GM06990 (cell line): ENCODE measurements at places on chromosomes 3 and 15.

- no peak for DNase-seq
These were observed 661.6 kb downstream of the SI start for GRCh38 chr3:164416491-164417222.

DNA sequence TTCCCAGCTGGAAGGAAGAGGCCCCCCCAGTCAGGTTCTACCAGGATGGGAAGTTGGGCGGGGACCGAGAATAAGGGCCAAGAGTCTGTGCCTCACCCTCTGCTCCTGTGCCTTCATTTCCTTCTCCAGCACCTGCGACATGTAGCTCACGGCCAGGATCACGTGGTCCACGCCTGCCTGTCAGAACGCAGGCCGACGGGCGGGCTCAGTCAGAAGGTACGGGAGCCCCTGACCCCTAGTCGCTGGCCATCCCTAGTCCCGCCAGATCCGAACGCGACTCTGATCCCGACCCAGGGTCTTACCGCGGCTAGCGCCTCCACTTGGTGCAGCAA lies 489 bp downstream of the GMPPB start:
- DNase-seq, result no peak

GRCh38 chr15:90300988-90301706 lies 35.7 kb downstream of the NGRN start:
- peak; percentile 54 for DNase-seq

DNA sequence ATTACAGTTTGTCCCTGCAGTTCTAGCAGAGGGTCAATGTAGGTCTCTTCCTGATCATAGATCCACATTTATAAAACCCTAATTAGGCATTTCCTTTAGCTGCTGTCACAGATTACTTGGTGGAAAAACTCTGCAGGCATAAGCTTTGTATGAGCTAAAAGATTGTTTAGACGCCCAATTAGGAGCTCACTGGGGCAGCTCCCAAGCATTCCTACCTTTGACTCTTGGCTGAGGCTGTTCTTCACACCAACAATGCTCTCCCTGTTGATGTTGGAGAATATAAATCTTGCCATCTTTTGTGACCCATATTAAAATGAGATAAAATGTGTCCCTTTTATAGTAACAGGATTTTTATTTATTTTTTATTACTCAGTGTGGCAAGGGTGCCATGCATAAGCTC lies 148.3 kb upstream of the TRIM42 start:
- no peak for DNase-seq

- no peak for DNase-seq
These were observed 885.4 kb downstream of the PDCD6IP start for GRCh38 chr3:34683851-34684250.

- DNase-seq, result no peak
These were observed 247.4 kb downstream of the SHOX2 start for GRCh38 chr3:157858821-157859220.

- DNase-seq, result no peak
These were observed 8.8 kb downstream of the NECTIN3 start for GRCh38 chr3:111080413-111080812.

DNA sequence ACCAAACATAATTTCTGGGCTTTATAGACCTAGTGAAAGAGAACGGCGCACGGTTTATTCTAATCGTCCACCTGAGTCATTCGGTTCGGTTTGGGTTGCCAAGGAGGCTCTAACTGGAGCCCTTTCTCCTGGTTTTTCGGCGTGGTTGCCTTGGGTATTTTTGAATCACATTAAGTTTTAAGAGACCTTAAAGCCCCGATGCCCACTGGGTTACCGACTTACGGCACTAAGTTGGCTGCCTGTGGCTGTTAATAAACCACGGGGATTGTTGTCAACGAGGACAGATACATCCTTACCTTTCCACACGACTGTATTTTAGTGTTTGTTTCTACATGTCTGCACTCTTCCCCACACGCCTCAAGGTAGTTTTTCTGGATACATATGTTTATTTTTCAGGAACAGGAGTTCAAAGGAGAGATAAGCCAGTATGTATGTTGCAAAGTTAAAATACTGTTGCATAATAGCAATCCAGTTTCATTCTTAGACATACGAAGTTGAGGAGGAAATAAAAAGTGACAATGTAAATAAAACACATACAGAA lies 1.2 kb upstream of the ANP32A start:
- DNase-seq, result no peak

- DNase-seq, result peak; percentile 54
These were observed 8.5 kb upstream of the ILDR1 start for GRCh38 chr3:122030381-122031122.

GRCh38 chr15:67914537-67915460 lies 75.0 kb upstream of the RNU6-1 start:
- no peak for DNase-seq

GRCh38 chr15:77541421-77542181 lies 91.1 kb downstream of the LINGO1 start:
- no peak for DNase-seq

DNA sequence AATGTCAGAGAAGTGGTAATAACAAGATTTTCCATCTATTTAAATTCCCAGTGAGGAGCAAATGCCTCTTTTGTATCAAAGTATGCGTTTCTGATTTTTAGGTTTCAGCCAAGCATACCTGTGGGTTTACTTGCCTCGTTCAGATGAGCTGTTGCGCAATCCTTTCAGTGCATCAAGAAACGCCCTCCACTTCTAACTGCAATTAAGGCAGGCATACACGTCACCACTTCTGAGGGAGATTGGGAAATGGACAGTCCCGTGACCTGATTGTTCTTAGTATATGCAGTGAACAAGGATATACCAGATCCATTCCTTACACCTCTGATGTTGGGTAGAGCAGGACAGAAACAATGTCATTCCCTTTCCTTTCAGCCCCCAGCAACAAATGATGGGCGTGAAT lies 219.0 kb downstream of the ITPR1 start:
- DNase-seq, result no peak

DNA sequence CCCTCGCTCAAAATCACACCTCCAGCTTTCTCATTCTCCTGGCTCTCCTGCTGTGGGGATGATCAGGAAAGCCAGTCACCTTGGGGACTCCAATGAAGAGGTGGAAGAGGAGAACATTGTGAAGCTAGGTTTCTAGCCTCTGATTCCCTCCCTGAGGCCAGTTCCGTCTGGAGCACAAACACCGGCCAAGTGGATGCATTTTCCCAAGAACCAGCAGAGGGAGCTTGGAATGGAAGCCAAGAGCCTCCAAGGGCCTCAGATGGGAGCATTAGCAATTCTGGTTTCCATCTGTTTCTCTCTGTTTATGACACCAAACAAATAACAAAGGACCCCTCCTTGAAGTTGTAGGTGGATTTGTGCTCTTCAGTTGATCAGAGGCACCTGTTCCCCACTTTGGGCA lies 40.6 kb upstream of the NMNAT3 start:
- no peak for DNase-seq

- no peak for DNase-seq
These were observed 60.4 kb upstream of the SLITRK3 start for GRCh38 chr3:165256554-165257065.

DNA sequence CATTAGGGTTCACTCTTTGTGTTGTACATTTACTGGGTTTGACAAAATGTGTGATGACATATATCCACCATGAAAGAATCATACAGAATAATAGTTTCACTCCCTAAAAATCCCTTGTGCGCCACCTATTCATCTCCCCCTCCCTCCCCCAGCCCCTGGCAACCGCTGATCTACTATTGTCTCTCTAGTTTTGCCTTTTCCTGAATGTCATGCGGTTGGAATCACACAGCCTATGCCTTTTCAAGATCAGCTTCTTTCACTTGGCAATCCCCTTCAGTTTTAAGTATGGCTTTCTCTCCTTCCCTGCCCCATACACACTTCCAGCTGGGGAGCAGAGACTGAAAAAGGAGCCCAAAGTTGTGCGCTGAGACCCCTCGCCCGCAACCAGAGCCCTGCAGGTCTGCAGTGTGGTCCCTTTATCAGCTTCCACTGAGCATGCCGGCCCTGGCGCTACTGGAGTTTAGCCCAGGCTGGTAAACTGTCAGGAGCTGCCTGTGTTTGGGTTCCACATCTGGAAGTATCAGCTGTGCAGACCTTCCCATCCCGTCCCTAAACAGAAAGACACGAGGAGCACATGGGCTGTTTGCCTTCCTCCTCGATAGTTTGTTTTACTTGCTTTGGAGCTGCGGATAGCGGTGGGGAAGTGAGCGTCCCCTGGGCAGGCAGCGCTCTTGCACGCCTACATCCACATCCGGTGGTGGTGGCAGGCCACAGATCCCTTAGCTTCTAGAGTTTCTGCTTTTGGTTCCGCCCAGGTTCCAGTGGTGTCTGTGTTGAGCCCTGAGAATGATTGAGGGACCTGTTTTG lies 12.3 kb downstream of the BOC start:
- DNase-seq, result peak; percentile 28

- DNase-seq, result peak; percentile 97
These were observed at the start of gene EIF3J for GRCh38 chr15:44536962-44537734. TSS of gene EIF3J (plus strand) at chr15:44537147. CDS start at chr15:44537195, 48 bp downstream.
